Upper lobe of right lung (tissue), 1 donor: ENCODE measurements at places on chromosomes 6 and 20. TPM values are rescaled to one million over a fixed set of nuclear protein-coding genes. Genes with fewer than 3 reads are reported as not detected.

DNA sequence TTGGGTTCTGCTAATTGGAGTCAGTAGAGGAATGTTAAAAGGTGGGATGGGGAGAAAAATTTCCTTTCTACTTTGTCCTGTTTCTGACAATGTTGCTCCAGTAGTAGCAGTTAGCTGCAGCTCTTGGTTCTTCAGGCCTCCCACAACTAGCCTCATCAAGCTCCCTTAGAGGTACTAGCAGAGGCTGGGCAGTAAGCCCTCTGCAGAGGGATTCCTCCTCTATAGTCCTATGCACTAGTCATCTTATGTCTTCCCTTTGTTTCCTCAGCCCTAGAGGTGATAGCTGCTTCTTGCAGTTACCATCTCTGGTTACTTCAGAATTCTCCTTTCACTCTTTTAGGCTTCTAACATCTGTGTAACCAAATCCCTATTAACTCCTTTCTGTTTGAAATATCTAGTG lies 99.8 kb downstream of the FILIP1 start:
- H3K27ac ChIP-seq: no peak overlapping the region
- no peaks in the 10 kb centered on the region for H3K27me3 ChIP-seq
- H3K36me3 ChIP-seq: no peaks in the 10 kb centered on the region
- H3K4me1 ChIP-seq: no peaks in the 10 kb centered on the region
- DNase-seq: no peak
- no peak overlapping the region for H3K4me3 ChIP-seq

GRCh38 chr6:36840432-36841403 lies 1.5 kb upstream of the CPNE5 start:
- H3K4me1 ChIP-seq: peaks cover 25% of the 10 kb centered on the region
- no peak for DNase-seq
- H3K36me3 ChIP-seq: no peaks in the 10 kb centered on the region

DNA sequence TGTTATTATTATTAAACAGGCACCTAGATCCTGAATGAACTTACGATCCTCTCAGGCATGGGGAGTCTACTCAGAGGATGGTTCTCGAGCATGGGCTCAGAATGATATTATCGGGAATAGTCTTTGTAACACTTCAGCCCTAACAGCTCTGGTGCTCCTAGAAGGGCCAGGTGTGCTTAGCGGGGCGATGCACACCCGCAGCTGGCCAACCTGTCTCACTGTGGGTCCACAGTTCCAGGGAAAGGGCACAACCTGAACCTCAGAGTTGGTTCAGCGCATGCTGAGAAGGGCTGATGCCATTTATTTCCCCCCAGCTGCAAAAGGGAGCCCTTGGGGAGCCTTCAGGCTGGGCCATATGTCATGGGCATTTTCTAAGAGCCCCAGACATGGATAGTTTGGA lies 26.2 kb downstream of the RRAGD start:
- no peaks in the 10 kb centered on the region for H3K27me3 ChIP-seq
- H3K27ac ChIP-seq: no peak overlapping the region
- no peak for DNase-seq
- H3K4me3 ChIP-seq: no peak overlapping the region
- no peaks in the 10 kb centered on the region for H3K36me3 ChIP-seq

GRCh38 chr6:148559848-148560433 lies 186.9 kb upstream of the UST start:
- H3K27ac ChIP-seq: no peak overlapping the region
- H3K4me1 ChIP-seq: peaks cover 3% of the 10 kb centered on the region
- peak; percentile 88 for DNase-seq
- H3K36me3 ChIP-seq: no peaks in the 10 kb centered on the region
- peak overlapping the region; percentile 58 for H3K4me3 ChIP-seq
- no peaks in the 10 kb centered on the region for H3K27me3 ChIP-seq

- DNase-seq: no peak
- peak overlapping the region; percentile 40 for H3K4me3 ChIP-seq
- H3K36me3 ChIP-seq: no peaks in the 10 kb centered on the region
- H3K27ac ChIP-seq: no peak overlapping the region
Measured at GRCh38 chr20:3752386-3752759, 15.2 kb downstream of the ADISSP start.

- no peaks in the 10 kb centered on the region for H3K4me1 ChIP-seq
- H3K27me3 ChIP-seq: no peaks in the 10 kb centered on the region
- peak; percentile 39 for DNase-seq
- no peak overlapping the region for H3K27ac ChIP-seq
- H3K4me3 ChIP-seq: no peak overlapping the region
Measured at GRCh38 chr20:32165836-32166545, 41.6 kb downstream of the PLAGL2 start.

- H3K4me3 ChIP-seq: no peak overlapping the region
- no peaks in the 10 kb centered on the region for H3K27me3 ChIP-seq
- no peak for DNase-seq
- H3K27ac ChIP-seq: no peak overlapping the region
- peaks cover 21% of the 10 kb centered on the region for H3K4me1 ChIP-seq
- H3K36me3 ChIP-seq: no peaks in the 10 kb centered on the region
Measured at GRCh38 chr6:34386316-34387137, 5.9 kb downstream of the NUDT3 start.

DNA sequence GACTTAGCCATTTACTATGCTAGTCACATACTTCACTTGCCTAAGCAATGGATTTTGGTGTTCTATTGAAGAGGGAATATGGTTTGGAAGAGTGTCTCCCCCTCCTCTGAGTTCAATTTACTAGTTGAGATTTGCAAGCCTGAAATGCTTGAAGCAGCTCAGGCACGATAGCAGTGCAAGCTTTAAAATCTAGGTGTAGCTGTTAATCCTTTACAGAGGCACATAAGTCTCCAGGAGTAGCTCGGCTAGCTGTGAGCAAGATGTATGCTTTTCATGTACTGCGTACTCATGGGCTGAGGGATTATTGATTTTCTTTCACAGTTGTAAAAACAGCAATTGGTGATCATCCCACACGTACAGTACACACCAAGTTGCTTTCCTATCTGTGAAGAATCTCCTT lies 726 bp downstream of the FLRT3 start:
- H3K27ac ChIP-seq: peak overlapping the region; percentile 71
- DNase-seq: no peak
- peak overlapping the region; percentile 48 for H3K4me3 ChIP-seq
- H3K4me1 ChIP-seq: no peaks in the 10 kb centered on the region

DNA sequence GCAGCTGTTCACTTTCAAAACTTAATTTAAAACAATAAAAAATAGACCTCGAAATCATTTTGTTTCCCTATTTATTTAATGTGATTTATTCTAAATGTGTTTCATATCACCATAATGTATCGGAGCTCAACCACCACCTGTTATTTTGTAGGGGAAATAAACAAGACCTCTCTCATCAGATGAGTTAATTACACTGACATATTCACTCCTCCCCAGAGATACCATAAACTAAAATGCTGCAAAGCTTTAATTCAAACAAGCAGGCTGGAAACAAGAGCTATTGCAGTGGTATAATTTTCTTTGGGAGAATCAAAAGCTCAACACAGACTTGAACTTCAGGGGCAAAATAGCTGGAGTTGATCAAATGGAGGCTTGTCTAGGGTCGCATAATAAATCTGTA lies 303.5 kb upstream of the TSHZ2 start:
- no peaks in the 10 kb centered on the region for H3K36me3 ChIP-seq
- H3K27me3 ChIP-seq: no peaks in the 10 kb centered on the region
- H3K4me1 ChIP-seq: no peaks in the 10 kb centered on the region
- H3K4me3 ChIP-seq: no peak overlapping the region

- no peak for DNase-seq
- H3K27me3 ChIP-seq: no peaks in the 10 kb centered on the region
- no peaks in the 10 kb centered on the region for H3K36me3 ChIP-seq
- H3K4me1 ChIP-seq: no peaks in the 10 kb centered on the region
- no peak overlapping the region for H3K27ac ChIP-seq
Measured at GRCh38 chr6:109393157-109393885, 11.1 kb upstream of the CD164 start.

DNA sequence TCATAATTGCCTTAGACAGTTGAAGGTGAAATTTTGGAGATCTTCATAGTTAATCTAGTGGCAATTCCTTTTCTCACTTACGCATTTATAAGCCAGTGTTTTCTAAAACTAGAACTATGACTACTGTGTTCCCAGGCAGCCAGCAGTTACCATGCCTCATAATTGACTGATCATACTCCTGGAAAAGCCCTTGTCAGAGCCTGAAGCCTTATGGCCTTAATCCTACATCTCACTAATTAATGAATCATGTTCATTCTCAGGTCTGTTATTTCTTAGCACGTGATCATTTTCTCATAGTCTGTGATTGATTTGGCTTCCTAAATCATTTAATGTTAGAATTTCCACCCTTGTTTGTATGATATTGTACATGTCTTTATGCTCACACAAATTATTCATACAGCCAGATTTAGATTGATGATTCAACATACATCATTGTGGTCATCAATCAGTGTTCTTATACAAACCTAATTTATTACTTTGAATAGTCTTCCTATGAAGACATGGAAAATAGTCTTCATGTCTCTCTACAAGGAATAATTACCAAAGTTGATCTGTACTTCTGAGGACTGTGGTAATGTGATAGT lies 132.6 kb upstream of the ASCC3 start:
- no peak overlapping the region for H3K4me3 ChIP-seq
- no peak overlapping the region for H3K27ac ChIP-seq
- no peaks in the 10 kb centered on the region for H3K27me3 ChIP-seq
- DNase-seq: no peak
- no peaks in the 10 kb centered on the region for H3K36me3 ChIP-seq

DNA sequence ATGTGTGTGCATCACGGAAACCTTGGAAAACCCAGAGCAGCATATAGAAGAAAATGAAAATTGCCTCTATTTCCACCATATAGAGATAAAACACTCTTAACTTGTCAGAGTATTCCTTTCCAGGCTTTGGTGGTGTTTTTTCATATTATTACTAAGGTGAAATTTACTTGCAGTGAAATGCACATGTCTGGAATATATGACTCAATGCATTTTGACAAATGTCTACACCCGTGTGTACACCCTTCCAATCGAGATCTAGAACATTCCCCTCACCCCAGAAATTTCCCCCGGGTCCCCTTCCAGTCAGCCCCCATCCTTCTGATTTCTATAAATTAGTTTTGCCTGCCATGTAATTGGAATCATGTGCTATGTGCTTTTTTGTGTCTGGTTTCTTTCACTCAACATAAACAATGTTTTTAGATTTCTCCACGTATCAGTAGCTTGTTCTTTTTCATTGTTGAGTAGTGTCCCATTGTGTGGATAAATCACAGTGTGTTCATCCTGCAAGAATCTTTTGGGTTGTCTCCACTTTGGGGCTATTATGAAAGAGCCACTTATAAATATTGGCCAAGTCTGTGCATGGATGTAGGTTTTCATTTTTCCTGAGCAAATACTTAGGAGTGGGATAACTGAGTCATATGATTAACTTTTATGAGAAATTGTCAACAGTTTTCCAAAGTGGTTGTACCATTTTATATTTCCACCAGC lies 19.9 kb upstream of the PREX1 start:
- no peak overlapping the region for H3K27ac ChIP-seq
- no peak for DNase-seq
- H3K36me3 ChIP-seq: no peaks in the 10 kb centered on the region
- H3K4me1 ChIP-seq: no peaks in the 10 kb centered on the region
- H3K27me3 ChIP-seq: no peaks in the 10 kb centered on the region
- no peak overlapping the region for H3K4me3 ChIP-seq

GRCh38 chr20:22578221-22579118 lies 5.9 kb downstream of the FOXA2 start:
- peak overlapping the region; percentile 44 for H3K4me3 ChIP-seq
- H3K36me3 ChIP-seq: no peaks in the 10 kb centered on the region
- H3K27ac ChIP-seq: peak overlapping the region; percentile 83
- no peaks in the 10 kb centered on the region for H3K4me1 ChIP-seq
- H3K27me3 ChIP-seq: peaks cover 83% of the 10 kb centered on the region
- DNase-seq: peak; percentile 85

The HDGFL1 gene
- total RNA-seq: not detected

The COL21A1 gene
- total RNA-seq: 15.6 TPM

The TTK gene
- total RNA-seq: 0.55 TPM
